ENCODE measurements at places on chromosomes 7 and 10.

DNA sequence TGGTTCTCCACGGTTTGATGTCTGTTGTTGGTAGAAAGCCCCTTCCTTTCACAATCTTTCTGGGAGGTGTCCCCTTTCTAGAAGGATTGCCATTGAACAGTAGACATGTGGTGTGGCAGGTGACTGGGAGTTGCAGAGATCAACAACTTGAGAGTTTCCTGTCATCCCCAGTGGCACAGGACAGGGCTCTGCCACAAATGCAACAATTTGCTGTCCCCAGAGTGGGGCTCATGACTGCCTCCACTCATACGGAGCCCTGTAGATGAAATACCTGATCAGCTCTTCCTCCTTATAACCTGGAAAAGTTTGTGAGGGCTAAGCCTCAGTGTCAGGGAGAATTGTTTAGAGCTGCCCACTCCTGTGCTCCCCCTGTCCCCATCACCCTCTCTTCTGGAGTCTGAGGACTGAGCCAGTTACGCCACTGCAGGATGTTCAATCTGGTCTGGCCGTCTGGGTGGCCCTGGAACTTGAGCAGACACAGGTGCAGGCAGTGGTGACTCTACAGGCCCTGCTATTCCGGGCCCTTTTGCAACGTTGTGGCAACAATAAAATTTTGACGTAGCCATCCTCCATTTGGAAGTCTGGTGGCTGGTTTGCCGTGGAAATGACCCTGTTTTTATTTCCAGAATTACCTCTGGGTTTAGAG, 6.5 kb downstream of the DBNL start:
- peaks cover 9% of the 10 kb centered on the region for H3K4me1 ChIP-seq
- no peaks in the 10 kb centered on the region for H3K27me3 ChIP-seq
- no peak for DNase-seq
- H3K4me3 ChIP-seq = no peak overlapping the region

DNA sequence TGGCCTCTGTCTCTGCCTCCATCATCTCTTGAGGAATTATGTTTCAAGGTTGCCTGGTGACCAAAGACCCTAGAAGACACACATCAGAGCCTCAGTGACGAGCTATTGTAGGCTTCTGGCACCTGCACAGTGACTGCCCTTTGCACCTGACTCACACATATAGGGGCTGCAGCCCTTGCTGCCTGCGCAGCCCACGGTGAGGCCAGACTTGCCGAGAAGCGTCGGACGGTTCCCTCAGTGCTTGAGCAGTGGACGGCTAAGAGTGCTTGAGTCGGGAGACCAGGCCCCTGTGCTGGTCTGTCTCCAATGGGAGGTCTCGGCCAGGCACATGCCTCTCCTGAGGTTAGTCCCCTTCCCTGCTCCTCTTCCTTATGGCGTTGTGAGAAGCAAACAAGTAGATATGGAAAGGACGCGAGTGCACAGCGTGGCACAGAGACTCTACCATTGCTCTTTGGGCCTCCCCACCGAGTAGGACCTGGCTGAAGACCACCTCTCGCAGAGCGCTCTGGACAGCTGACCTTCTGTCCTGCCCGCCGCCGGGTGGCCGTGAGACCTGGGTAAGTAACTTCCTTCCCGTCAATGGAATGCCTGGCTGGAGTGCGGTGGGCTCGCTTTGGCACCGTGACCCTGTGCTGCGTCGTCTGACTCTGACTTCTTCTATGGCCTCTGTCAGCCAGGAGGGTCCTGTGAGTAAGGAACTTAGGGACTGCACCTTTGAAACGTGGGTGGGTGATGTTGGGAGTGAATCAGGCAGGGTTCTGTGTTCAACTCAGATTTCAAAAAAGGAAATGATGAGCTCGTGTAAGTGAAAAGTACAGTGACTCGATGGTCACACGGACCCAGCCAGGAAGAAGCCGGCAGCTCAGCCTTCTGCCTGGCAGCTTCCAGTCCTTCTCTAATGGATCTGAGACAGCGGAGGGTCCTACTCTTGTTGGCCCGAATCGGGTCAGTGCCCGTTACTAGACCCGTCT, 33.7 kb downstream of the ZNF775 start:
- H3K27ac ChIP-seq = no peak overlapping the region
- no peak for DNase-seq
- H3K27me3 ChIP-seq = no peaks in the 10 kb centered on the region
- no peak overlapping the region for H3K4me3 ChIP-seq
- H3K36me3 ChIP-seq = peaks cover 37% of the 10 kb centered on the region

DNA sequence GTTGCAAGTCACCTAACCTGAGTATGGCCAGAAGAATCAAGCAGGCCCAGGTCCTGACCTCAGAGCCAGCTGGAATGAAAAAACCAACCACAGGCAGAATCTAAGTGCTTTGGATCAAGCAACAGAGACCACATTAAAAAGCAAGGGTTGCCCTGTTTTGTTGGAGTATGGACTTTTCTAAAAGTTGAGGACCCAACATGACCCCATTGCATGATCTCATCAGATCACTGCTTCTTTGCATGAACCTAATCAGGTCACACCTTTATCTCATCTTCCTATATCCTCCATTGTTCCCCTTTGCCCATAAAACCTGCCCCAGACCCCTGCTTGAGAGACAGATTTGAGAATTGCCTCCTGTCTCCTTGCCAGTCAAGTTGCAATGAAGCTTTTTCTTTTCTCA, 11.6 kb upstream of the SNX10 start:
- H3K27ac ChIP-seq = no peak overlapping the region
- H3K4me1 ChIP-seq = no peaks in the 10 kb centered on the region
- H3K4me3 ChIP-seq = no peak overlapping the region
- no peak for DNase-seq
- no peaks in the 10 kb centered on the region for H3K36me3 ChIP-seq

DNA sequence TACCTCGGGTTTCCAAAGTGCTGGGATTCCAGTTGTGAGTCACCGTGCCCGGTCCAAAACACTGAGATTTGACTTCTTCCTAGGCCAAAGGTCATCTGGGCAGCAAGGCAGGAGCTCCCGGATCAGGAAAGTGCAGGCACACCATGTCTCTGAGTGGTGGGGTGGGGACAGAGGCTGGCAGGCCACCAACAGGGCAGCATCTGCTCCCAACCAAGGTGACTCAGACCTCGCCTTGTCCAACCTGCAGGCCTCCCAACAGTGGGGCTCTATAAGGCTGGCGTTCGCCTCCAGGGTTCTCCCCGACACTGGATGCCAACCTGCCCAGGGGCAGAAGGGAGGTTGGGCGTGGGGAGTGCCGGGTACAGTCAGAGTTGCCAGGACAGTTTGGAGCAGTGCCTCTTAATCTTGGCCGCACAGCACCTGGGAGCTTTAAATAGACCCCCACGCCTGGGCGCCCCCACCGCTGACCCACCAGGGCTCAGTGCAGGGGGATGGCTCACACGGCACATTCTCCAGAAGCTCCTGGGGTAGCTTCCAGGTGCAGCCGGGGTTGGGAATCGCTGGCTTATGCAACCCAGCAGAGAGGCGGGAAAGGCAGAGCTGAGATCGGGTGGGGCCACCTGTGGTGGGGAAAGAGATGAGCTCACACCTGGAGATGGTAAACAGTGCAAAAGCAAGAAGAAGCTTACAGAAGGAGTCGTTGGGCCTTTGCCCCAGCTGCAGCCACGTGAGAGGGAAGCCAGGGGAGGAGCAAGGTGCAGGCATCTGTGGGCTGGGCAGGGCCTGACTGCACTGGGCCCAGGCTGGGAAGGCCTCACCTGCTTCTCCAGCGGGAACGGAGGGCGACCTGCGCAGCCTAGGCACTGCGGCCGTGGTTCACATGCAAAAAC, 10.9 kb downstream of the CALML5 start:
- DNase-seq = no peak
- H3K4me3 ChIP-seq = no peak overlapping the region
- H3K27me3 ChIP-seq = no peaks in the 10 kb centered on the region

All from thymus (tissue), 14 donors.